ENCODE measurements at places on chromosomes 5 and 9.

- DNase-seq = no peak
These were observed 81.6 kb downstream of the DAP start for GRCh38 chr5:10679336-10679988.

- DNase-seq = no peak
These were observed 467 bp upstream of the SMIM32 start for GRCh38 chr5:136193322-136193935.

DNA sequence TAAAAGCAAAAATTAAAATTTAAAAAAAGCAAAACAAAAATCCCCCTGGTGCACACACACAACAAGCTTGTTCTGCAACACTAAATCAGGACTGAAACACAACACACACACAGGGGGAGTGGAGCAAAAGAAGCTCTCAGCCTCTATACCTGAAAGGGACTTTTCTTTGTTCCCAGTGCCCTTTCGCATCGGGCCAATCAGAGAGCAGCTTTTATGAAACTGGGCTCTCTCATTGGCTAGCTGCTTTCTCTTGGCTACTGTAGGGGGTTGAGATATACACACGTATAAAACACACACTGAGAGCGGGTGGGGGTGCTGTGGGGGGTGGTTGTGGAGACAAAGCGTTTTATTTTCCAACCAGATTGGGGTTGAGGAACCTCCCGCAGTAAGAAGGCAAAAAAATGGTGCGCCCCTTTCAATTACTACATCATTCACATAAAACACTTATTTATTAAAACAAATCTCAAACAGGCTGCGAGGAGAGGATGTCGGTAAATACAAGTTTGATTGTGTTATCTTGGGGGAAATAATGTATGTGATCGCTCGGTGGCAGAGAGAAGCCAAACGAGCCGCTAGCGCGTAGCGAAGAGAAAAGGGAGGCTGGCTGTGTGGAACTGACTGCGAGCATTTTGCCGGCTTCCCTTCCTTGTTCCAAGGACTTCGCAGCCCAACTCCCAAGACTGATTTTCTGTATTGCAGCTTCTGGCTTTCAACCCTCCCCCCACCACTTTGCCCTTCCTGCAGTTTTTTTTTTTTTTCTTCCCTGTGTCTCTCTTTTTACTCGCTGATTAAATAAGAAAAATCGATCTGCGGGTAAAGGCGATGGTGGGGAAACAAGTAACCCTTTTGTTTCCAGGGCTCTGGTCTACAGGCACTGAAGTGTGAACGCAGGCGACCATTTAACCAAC lies 2.5 kb upstream of the ZNF608 start:
- DNase-seq = peak; percentile 95

- no peak for DNase-seq
These were observed 453.5 kb downstream of the RAB3C start for GRCh38 chr5:59036274-59036961.

DNA sequence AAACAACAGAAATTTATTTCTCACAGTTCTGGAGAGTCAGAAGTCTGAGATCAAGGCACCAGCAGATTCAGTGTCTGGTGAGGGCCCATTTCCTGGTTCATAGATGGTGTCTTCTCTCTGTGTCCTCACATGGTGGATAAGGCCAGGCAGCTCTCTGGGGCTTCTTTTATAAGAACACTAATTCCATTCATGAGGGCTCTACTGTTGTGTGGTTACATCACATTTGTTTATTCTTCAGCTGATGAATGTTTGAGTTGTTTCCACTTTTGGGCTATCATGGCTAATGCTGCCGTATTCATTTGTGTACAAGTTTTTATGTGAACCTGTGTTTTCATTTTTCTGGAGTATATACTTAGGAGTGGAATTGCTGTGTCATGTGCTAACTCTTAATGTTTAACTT lies 35.2 kb downstream of the DDX4 start:
- peak; percentile 13 for DNase-seq

DNA sequence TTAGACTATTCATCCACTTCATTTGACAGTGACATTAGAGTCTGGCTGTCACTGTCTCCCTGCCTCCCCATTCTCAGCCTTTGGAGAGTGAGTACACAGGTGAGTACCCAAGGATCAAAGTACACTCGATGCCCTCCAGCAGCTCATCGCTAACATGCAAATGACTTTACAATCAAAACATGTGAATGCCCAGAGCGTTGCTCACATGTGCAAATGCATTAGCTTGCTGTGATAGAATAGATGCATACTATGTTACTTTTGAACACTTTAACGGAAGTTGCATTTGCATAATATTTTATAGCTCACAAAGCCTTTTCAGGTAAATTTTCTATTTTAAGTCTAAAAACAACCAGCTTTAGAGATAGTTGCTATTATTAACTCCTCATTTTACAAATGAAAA lies 107.6 kb downstream of the SYK start:
- no peak for DNase-seq

DNA sequence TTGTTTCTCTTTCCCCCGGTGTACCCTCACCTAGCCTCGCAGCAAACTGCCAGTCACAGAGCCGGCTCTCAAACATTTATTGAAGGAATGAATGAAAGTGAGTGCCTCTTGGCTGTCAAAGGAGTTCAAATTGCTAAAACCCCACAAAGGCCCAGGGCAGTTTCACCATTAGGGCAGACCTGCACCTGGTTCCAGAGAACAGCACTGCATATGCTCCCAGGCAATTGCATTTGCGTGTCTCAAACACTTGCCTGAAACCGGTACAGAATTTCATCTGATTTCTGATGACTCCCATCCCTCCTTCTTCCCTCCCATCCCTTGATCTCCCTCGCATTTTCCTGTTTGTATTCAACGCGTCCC lies 165.6 kb upstream of the ZNF462 start:
- DNase-seq = no peak

GRCh38 chr5:158074992-158075769 lies 216.2 kb upstream of the CLINT1 start:
- peak; percentile 55 for DNase-seq

DNA sequence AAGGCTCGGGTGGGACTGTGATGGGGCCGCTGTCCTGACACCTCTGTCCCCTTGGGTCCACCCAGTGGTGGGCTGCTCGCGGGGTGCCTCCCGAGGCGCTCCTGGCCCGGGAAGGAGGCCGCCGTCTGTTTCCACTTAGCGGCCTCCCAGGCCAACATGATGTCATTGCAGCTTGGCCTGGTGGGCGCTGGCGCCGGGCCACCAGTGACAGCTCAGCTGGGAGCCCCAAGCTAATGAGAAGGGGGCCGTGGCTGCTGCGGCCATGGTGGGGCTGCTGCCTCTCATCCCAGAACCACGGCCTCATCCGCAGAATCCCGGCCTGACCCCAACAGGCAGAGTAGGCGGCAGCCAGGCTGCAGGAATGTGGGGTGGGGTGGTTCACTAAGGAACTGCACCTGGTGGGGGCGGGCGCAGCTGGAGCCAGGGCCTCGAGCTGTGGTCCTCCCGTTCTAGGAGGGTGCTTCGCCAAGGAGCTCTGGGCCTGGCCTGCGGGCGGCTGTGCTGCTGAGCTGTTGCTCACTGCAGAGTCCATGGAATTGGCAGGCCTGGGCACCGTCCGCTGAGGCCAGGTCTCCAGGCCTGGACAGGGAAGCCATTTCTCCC lies 123.5 kb upstream of the COL5A1 start:
- DNase-seq = no peak

GRCh38 chr5:95557841-95558240 lies 2.9 kb downstream of the ARSK start:
- no peak for DNase-seq

DNA sequence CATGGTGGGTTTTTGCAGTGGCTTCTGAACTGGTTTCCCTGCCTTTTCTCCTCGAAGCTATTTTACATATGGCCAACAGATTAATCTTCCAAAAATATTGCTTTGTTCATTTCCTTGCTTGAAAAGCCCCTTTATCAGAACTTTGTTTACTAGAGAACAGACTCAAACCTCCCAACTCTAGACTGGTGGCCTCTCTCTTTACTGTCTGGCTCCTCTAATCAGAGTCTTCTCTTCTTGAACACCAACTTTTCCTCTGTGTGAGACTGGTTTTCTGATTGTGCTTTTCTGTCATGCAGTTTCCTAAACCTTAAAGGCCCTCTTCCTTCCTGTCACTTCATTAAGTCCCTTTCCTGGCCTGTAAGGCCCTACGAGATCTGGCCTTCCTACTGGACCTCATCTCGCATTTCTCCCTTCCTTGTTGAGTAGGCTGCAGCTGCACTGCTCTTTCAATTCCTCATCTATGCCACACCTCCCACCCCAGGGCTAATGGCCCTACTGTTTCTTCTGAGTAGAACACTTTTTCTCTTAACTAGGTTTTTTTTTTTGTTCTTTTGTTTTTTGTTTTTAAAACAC lies 5.7 kb downstream of the C9orf43 start:
- no peak for DNase-seq

- no peak for DNase-seq
These were observed 28.3 kb downstream of the ADAMTS2 start for GRCh38 chr5:179316982-179317381.

DNA sequence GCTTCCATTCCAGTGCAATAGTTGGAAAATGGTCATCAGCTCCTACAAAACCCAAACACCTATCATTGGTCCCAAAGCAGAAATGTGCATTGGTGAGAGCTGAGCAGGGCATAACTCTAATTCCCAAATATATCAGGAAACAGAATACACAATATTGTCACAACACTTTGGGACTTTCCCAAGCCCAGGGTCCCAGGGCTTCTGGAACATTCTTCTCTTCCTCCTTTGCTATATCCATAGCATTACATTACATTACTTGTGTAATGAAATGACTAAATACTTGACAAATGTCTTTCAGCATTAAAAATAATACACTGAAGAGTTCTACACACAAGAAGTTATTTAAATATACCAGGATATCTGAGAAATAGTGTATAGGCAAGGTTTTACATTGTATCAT lies 45.6 kb downstream of the LIX1 start:
- no peak for DNase-seq

- no peak for DNase-seq
These were observed 45.5 kb downstream of the IL31RA start for GRCh38 chr5:55896663-55897062.

DNA sequence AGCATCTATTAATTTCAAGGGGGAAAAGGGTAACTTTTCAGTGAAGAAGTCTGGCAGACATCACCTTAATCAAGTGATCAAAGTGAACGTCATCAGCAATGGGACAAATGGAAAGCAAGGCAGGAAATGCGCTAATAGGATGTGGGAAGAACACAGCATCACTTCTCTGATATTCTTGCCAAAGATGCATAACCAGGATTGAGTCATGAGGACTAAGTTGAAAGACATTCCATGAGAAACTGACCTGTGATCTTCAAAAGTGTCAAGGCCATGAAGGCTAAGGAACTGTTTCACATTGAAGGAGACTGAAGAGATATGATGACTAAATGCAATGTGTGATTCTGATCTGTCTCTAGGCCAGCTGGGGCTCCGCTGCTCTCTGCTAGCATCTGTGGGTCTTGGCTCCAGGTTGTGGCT lies 92.9 kb downstream of the NDFIP1 start:
- DNase-seq = no peak

DNA sequence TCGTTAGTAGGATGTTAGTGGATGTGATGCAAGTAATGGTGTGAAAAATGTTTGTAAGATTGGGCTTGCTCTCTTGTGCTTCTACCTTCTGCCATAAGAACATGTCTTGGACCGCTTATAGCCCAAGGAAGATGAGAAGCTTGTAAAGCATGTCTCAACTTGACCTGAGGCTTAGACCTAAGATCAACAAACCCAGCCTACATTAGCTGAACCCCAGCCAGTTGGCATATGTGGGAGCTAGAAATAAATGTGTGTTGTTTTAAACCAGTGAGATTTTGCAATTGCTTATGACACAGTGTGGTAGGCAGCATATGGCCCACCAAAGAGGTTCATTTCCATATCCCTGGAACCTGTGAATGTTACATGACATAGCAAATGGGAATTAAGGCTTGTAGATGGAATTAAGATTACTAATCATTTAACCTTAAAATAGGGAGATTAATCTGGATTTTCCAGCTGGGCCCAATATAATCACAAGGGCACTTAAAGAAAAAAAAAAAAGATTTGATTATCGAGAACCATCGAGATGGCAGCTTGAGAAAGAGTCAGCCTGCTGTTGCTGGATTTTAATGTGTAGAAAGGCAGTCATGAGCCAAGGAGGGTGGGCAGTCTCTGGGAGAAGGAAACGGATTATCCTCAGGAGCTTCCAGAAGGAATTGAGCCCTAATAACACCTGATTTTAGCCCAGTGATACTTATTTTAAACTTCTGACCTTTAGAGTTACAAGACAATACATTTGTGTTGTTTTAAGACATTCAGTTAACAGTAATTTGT lies 27.3 kb upstream of the EDIL3 start:
- DNase-seq = no peak

GRCh38 chr9:93258818-93259489 lies 75.0 kb downstream of the WNK2 start:
- no peak for DNase-seq

DNA sequence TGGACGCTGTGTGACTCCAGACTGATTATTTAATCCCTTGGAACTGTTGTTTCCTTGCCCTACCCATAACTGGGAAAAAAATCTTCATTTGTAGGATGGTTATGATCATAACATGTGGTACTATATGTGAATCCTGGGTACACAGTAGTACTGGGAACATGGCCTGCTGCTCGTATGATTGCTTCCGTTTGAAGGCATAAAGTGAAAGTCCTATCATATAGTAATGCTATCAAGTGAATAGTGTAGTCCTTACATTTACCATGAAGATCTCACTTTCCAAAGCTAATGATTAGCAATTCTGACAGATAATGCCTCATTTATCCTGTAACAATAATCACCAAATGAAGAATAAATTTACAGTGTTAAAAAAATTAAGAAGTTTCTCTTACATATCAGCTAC lies 53.2 kb downstream of the MEF2C start:
- no peak for DNase-seq

DNA sequence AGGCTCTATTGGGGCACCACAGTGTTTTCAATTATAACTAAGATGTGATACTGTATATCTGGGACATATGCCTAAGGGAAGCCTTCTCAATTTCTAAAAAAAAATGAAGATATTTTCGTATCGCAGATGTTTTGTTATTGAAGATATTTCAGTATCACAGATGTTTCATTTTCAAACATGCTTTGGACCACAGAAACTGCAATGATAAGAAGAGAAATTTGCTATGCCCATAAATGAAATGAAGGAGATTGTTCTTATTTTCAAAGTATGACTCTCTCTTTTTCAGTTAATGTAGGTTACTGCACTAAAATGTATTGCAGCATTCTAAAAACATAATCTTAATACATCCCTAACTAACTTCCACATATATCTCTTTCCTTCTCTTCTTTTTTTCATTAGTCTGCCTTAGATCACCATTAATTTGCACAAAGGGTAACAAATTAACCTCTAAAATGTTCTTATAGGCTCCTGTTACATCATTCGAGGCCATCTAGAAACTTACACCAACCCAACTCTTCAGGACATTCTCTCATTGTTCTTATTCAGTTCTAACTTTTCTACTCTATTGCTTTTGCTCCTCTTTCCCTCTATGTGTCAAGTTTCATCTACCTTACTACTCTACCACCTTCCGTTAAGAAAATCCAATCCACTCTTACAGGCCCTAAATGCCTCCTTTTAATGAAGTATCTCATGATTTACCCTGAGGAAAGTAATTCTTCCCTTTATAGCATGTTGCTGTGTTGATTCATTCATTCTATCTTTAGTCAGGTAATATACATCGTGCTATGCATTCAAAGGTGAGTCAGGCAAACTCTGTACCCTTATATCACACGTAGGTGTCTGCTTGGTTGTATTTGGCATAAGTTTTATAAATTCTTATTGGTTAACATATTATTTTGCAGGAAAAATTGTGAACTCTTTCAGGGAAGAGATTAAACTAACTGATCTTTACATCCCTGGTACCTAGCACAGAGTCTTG lies 70.5 kb downstream of the ST8SIA4 start:
- DNase-seq = no peak

GRCh38 chr9:138072897-138073296 lies 195.3 kb downstream of the CACNA1B start:
- DNase-seq = no peak

- no peak for DNase-seq
These were observed 1064.4 kb upstream of the DMAC1 start for GRCh38 chr9:8863886-8864544.
